ENCODE measurements at places on chromosomes 12 and 14. TPM values are rescaled to one million over a fixed set of nuclear protein-coding genes. Genes with fewer than 3 reads are reported as not detected.

GRCh38 chr12:14072987-14073386 is 91.6 kb upstream of the GRIN2B start:
- DNase-seq, result no peak

DNA sequence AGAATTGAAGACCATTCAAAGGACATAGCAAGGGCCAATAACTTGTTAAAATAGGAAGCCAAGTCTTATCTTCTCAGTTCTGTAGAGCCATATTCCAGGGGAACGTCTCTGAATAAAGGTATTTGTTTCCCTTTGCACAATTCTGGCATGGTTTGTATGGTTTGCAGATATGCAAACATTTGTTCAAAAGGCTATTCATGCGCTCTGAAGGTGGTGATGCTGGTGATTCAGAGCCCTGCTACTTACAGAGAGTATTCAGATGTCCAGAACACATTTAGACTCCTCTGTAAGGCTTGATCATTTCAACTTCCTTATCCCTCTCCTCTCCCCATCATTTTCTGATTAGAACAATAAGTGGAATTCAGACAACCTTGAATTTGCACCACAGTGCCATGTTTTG is 35.9 kb downstream of the SLC4A8 start:
- DNase-seq, result no peak

DNA sequence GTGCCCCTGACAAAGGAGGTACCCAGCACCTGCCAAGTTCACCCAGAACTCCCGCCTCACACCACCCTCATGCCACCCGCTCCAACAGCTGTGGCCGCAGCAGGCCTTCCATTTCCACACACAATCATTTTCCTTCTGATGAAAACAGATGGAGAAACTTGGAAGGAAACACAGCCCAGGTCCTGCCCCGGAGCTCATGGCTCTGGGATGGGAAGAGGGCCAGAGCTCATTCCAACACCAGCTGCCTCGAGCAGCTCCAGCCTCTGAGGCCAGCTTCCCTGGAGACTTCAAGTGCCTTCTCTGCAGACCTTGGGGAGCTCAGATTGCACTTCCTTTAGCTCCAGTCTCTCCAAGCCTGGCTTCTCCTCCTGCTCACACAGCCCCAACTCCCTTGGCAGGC is 55.1 kb upstream of the CMKLR1 start:
- DNase-seq, result no peak

- DNase-seq, result no peak
Measured at GRCh38 chr14:56102941-56103340, 15.3 kb upstream of the PELI2 start.

GRCh38 chr14:99242816-99243721 is 28.9 kb downstream of the BCL11B start:
- no peak for DNase-seq

DNA sequence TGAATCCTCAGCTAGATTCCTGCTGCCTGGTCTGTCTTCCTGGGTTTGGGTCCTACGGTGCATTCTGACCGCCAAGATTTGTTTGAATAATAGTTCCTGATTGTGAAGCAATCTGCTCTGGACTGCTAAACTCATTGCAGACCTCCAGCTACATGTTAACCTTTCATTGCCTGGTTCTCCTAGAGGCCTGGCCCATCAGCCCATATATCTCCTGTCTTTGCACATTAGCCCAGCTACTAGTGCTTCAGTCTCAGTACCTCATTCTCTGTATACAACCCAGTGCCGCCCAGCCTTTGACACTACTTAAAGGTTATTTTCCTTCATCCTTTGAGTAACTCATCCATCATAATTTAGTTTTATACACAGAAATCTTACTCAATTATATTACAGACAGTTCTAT is 65.6 kb upstream of the GRIP1 start:
- DNase-seq, result no peak

DNA sequence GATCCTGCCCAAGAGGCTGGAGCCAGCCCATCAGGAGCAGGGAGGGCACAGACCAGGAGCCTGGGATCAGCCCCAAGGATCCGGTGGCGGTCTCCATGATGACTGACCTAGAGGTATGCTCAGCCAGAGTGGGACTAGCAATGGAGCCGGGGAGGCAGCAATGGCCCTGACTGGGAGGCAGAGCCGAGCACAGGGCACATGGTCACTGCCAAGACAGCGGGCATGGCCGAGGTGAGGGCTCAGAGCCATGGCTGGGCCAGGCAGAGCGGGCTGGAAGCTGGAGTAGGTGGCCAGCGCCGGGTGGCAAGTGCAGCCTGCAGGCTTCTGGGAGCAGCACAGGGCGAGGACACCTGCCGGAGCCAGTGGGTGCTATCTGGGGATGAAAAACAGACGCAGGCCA is 259.3 kb downstream of the BCL11B start:
- DNase-seq, result no peak

- no peak for DNase-seq
Measured at GRCh38 chr12:27303139-27304111, 29.2 kb upstream of the BMAL2 start.

- DNase-seq, result no peak
Measured at GRCh38 chr12:59193476-59194050, 273.3 kb upstream of the LRIG3 start.

DNA sequence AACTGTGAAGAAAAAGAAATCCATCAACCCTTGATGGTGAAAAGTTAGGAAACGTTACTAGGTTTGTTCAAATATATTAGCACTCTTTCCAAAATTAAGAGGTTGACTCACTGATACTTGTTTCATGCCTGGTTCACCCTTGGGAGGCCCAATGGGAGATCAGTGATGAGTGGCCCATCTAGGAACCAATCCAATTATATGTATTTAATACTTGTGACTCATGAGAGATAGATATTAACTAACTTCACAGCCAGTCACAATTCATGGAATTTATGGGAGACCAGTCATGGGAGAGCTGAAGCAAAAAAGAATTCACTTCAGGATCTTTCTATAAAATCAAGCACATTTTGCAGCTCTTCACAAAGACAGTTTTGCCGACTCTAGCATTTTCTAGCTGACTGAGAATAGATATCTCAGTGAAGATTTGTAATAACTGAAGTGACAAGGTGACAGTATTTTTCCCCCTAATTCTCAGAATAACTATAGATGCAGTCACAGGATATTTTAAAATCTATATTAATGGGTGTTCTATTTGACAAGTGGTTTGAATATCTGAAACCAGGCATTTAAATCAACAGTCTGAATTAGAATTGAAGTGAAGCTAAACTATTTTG is 230.2 kb downstream of the EPS8 start:
- DNase-seq, result no peak

DNA sequence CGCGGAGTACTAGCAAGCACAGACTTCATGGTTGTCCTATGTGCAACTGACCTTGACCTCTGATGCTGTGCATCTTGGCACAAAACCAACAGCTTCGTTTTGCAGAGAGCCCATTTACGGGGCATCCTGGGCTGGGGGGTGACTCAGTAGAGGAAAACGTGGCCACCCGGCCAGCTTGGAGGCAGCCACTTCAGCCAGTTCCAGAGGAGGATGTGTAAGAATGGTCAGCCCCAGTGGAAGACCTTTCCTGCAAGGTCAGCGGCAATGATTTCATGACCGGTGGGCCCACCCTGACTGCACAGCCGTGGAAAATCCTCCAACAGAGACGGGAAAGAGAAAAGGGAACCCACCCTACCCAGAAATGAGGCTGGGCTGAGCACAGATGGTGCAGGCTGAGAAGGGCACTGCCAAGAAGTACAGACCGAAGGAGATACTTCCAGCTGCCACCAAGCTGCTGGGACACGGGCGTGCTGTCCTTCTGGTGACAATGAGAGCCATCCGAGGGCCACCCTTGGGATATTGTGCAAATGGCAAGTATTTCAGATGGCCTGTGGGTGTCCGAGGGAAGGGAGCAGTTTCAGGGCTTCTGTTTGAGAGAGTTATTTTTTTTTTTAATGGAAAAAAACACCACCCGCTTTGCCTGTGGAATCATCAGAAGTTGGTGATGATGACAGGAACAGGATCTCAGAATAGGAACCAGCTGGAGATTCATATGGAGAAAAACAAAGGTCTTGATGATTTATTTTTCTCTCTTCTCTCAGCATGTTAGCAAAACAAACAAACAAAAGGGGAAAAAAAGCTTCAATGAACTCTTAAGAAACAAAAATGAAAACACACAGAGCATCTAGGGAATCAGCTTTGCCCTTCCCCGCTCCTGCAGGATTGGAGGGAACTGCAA is 120.2 kb upstream of the RFLNA start:
- DNase-seq, result no peak

DNA sequence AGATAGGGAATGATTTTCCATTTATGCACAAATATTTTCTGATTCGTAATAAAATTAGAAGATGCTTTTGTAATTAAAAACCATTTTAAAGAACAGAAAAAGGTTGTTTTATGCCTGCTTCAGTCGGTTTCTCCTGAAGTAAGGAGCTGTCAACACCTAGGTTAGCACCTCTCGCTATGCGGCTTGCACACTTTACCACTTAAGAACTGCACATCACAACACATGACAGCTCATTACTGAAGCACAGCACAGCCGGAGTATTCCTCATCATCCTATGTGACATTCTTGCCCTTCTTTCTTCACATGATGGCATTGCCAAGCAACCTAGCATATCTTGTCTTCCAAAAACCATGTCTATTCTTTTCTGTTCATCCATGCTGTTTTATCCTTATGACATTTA is 5.4 kb upstream of the WIF1 start:
- DNase-seq, result no peak

GRCh38 chr14:24761141-24761540 is 127.2 kb upstream of the GZMB start:
- DNase-seq, result no peak

DNA sequence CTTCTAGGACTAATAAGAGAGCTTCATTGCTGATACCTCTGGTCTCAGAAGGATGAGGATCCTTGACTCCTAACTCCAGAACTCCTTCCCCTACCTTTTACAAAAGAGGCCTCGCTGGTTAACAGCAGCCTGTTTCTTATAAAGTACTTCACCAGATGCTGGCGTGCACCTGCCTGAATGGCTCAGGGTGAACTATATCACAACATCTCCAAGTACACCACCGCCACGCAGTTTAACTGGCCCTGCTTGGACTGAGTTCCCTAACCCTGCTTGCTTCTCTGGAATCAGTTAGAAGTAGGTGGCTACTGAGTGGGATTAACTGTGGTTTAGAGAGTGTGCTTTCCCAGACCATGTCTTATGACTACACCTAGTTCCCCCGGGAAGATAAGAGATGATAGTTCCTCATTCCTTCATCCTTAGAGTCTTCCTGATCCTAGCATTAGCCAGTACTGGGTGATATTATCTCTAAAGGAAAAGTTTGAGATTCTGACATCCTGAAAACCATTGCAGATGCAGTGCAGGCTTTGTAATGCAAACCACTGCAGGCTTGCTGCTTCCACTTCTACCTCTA is 3.0 kb downstream of the FOXJ2 start:
- DNase-seq, result no peak

DNA sequence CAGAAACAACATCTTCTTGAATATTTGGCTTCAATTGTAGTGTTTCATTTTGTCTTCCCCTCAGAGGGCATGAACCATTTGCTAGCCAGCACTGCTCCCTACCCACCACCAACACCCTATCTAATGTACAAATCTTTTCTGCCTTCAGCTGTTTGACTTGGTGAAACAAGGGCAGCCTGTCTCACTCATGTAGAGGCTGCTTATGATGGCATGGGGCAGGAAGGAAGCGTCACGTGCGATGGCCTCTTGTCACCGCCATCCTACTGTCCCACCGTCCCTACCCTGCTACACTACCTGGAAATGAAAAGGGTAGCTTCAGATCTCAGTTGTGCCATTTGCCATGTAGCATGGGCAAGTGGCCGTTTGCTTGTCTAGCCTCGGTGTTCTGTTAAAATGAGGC is 29.9 kb upstream of the LRTM2 start:
- DNase-seq, result no peak

DNA sequence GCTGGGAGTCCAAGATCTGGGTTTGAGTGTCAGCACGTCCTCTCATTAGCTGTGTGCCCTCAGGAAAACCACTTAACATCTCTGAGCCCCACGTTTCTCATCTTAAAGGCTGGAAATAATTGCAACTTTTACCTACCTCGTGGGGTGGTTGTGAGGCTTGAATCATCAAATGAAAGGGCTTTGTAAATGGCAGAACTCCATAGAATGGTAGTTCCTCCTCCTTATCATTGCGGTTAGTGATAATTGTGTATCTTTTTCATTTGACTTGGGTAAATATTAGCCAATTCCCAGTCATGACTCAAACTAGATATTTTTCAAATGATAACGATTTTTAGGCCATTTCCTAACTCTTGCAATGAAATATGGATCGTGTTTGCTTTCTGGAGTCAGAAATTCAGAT is 205.5 kb downstream of the CHST11 start:
- DNase-seq, result no peak

GRCh38 chr14:49820176-49820575 is 32.4 kb downstream of the NEMF start:
- no peak for DNase-seq

DNA sequence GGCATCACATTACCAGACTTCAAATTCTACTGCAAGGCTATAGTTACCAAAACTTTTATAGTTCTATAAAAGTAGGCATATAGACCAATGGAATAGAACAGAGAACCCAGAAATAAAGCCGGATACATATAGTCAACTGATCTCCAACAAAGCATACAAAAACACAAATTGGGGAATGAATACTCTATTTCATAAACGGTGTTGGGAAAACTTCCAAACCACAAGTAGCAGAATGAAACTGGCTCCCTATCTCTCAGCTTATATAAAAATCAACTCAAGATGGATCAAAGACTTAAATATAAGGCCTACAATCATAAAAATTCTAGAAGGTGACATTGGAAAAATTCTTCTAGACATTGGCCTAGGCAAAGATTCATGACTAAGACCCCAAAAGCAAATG is 187.9 kb upstream of the PLXNC1 start:
- DNase-seq, result no peak

DNA sequence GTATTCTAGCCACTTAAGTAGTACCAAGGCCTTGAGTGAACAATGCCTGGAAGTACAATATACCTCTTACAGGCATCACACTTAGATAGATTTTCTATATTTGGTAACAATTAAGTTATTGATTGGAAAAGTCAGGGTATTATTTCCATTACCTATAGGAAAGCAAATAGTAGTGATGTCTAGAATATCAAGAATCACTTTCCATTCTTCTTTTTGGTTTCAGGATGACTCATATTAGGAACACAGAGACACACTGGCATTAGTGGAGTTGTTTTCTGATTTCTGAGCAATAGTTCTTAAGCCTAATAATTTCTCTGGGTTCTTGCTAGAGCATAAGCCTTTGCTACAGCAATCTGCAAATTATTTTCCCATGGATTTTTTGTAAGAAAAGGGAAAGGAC is 1640.0 kb upstream of the SEL1L start:
- no peak for DNase-seq

The NFE2 gene
- not detected for total RNA-seq

The RNASE7 gene
- total RNA-seq, result not detected

The OTX2 gene
- not detected for total RNA-seq

The GLI1 gene
- total RNA-seq, result 0.07 TPM

The LMO3 gene
- not detected for total RNA-seq

The L2HGDH gene
- 10.0 TPM for total RNA-seq

The HOXC10 gene
- not detected for total RNA-seq

The ZNF385A gene
- 0.79 TPM for total RNA-seq

The C12orf56 gene
- total RNA-seq, result under 0.01 TPM

All from pulmonary artery endothelial cell (primary cell).